ENCODE measurements at places on chromosomes 5 and 9.

DNA sequence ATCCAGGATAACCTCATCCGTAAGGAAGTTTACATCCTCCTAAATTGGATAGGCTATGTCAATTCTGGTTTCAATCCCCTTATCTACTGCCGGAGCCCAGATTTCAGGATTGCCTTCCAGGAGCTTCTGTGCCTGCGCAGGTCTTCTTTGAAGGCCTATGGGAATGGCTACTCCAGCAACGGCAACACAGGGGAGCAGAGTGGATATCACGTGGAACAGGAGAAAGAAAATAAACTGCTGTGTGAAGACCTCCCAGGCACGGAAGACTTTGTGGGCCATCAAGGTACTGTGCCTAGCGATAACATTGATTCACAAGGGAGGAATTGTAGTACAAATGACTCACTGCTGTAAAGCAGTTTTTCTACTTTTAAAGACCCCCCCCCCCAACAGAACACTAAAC lies 1.3 kb downstream of the ADRB2 start:
- DNase-seq = no peak

DNA sequence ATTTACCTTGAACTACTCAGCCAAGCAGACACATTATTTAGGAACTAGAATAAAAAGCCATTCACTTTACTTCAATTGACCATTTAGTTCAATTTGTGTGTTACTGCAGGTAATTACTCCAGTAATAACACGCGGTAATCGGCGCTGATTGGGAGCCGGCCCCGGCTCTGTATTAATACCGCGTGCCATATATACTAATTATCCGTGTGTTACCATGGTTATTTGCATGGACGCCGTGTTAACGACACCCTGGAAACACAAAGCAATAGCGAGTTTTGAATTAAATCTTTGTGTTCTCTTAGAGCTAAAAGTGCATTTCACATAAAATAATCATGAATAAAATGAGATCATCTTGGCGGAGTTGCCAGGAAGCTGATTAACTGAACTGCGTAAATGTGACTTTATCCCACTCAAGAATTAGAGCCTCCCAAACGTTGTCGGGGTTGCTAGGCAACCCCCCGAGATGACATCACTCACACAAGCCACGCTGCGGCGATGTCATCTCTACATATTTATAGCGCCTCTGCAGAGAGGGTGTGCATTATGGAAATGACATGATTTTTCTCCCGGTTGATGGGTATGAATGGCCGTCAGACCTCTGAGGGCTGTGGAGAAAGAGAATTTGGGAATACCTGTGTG lies 41.4 kb upstream of the RNU6ATAC start:
- no peak for DNase-seq

DNA sequence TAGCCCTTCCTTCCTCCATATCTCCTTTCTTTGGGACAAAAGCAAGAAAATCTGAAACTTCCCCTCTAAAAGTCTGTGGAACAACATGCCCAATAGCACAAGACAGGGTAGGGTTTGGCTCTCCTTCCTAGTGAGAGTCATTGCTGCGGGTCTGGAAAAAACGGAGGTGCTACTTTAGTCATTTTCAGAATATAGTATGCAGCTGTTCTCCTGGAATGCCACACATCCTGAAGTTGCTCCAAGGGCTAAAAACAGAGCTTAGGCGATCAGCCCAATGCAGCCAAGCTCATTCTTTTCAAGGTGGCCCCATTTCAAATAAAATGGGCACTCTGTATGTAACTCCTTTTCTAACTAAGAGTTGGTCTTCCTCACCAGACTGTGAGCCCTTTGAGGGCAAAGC lies 39.5 kb upstream of the MYOT start:
- DNase-seq = no peak

DNA sequence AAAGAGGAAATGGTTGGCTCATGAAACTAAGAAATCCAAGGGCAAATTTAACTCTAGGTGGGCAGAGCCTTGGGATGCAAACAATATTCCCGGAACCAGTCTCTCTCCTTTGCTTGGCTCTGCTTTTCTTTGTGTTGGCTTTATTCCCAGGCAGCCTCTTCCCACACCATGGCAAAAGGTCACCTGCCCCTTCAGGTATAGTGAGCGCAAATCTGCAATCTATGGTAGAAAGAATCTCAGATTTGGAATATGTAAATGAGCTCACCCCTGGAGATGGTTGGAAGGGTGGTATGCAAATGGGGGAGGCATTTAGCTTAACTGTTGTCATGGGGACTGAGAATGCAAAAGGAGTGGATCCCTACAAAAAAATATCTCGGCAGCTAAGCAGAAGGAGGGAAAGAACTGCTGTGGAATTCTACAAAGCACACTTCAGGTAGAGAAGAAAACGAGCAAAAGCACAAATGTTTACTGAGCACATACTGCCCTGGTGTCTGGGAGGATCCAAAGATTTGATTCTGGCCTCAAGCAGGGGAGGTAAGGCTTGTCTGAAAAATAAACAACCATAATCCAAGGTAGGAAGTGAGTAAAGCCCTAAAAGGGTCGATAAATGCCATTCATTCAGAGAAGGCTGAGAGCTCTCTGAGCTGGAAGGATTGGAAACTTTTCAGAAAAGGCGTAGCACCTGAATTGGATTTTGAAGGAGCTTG lies 139.7 kb downstream of the TLE1 start:
- DNase-seq = no peak

GRCh38 chr5:7181841-7182240 lies 214.1 kb upstream of the ADCY2 start:
- no peak for DNase-seq

GRCh38 chr9:91177081-91177480 lies 184.6 kb downstream of the AUH start:
- DNase-seq = no peak

GRCh38 chr5:89293810-89294209 lies 410.8 kb upstream of the MEF2C start:
- no peak for DNase-seq

DNA sequence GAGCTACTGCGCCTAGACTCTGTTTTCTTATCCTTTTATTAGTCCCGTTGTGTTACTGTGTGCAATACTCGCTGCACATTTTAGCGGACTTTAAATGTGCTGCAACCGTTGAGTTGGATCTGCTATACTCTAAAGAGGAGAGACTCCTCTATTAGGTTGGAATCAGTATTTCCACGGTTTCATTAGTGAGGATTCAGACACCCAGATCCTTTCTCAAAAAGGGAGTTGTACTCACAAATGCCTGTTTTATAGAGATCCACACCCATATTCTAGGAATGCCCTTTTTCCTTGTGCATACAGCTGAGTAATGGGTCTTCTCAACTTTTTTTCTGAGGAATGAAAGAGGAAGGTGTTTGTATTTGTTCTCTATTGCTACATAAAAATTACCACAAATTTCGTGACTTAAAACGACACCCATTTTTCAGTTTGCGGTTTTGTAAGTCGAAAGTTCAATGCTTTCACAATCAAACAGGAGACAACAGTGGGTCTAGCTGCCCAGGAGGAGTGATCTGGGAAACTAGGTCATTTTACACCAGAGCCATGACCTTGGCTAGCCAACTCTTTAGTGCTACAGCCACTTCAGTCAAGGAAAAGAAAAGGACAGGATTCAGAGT lies 52.8 kb upstream of the SLC44A1 start:
- DNase-seq = no peak

DNA sequence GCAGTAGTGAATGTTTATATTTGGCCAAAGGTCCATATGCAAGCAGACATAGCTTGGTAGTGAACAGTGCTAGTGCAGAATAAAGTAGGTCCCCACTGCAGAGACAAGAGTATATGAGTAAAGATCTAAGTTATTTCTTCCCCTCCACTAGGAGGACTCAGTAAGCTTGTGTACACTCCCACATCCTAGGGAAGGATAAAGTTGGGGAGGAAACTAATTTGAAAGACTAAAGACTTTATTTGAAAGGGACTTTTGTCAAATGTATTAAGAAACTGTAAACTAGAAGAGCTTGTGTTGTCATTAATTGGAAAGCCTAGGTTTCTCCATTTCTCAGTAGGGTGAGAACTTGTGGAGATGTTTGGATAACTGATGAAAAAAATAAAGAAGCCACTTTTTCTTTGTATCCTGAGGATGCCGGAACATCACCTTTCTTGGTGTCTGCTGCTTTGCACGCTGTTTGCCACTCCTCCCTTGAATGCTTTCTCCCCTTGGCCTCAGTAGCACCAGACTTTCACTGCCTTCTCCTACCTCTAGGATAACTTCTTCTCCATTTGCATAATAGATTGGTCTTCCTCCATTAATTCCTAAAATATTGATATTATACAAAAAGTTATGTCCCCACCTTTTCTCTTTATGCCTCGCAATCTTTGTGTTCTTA lies 329.0 kb downstream of the PARP8 start:
- no peak for DNase-seq

DNA sequence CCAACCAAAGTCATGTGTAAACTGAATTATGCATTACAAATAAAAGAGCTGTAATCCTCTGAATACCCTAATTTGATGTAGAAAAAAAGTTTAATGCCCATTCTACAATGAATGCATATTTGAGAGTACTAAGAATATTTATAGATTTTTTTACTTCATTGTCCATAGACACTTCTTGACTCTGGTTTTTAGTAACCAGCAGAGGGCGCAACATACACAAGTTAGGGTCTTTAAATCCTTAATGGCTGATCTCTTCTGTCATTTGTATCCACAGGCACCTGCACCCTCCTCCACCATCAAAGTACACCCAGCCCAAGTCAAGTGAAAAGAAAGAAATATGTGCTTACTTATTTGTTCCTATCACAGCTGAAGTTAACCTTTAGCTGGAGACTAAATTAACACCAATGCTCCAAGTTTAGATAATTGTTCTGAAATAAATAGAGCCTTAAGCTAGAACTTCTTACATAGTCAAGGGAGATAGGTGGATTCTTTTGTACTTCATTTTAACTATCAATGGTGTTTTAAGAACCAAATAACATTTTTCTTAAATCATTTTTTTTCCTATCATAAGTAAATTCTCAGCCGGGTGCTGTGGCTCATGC lies 524.2 kb upstream of the DAB2 start:
- no peak for DNase-seq

GRCh38 chr5:178209334-178210072 lies 5.2 kb downstream of the HNRNPAB start:
- DNase-seq = no peak

GRCh38 chr9:131666029-131666428 lies 73.8 kb downstream of the RAPGEF1 start:
- no peak for DNase-seq

DNA sequence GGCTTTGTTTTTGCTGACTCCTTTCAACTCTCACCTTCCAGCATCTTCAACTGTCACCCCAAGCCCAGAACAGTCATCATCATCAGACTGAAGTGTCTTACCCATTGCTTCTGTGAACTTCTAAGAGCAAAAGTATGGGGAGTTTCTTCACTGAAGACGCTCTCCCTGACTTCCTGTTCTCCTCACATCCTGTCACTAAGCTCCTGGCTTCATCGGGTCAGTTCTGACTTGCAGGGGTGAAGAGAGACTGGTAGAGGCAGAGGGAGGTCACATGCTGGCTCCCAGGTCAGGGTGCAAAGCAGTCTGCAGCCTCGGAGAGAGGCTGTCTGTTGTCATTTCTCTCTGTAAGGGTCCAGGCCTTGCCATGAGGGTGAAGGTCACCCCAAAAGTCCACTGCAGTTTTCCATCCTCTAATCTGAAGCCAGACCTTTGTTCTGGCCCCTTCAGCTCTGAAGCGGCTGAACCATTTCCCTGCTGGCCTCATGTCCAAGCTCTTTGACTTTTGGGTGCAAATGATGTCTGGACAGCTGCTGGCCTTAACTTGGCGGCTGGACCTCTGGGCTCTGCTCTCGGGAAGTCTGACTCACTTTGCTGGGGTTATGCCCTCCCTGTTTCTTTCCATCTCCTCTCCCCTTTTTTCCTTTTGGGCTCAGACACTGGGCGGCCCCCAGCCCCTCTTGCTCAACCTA lies 305.0 kb downstream of the RAB3C start:
- no peak for DNase-seq

DNA sequence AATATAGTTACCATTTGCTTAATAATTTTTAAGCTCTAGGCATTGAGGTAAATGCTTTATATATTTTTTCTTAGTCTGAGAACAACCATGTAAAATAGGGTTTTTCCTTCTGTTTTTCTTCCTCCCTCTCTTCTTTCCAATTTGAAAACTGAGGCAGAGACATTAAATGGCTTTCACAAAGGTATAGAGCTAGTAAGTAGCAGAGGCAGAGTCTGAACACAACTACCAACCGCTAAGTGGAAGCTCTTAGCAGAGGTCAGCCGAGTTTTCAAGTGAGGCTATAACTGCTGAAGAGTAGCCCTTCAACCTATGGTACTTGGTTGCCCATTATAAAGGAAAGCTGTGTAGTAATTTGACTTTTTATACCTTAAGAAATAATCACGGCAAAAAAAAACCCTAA lies 187.1 kb downstream of the MEF2C start:
- no peak for DNase-seq

DNA sequence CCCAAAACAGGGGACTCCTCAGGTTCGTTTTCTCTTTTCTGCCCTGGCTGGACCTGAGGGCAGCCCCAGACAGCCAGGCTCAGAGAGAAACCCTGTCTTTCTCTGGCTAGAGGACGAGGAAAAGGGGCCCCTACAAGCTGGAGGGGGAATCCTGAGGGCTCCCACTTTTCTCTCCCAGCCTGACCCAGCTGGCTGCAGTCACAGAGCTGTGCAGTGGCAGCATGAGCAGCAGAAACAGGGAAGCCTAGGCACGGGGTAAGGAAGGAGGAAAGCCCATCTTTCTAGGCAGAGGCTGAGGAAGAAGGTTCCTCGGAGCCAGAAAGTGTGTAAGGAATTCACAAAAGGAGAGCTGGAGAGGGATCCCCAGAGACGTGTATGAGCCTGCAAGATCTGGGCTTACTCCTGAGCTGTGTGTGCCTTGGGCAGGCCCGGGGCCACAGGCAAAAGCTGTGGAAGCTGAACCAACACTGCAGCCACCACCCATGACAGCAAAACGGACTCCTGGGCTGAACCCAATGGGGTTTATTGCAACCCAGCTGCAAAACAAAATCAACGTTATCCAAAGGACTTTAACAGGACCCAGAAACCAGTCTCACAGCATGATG lies 16.2 kb downstream of the CAMSAP1 start:
- no peak for DNase-seq

GRCh38 chr9:126510564-126510963 lies 103.2 kb upstream of the LMX1B start:
- DNase-seq = no peak

DNA sequence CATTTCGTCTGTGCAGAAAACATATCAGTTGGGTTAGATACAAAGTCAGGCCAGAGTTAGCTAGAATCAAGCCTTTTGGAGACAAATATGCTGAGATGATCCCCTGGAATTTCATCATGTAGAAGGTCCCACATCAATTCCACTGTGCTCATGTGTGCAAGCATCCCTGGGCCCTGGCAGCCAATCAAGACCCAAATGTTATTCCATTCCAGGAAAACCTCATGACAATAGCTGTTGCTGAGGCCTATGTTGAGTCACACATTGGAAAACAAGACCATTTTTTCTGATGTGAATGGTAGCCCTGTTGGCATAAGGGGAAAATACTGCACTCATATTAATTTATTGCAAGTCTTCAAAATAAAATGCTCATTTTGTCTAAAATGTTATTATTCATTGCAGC lies 11.5 kb downstream of the SPOCK1 start:
- DNase-seq = no peak
